ENCODE measurements at places on chromosomes 2 and 18.

GRCh38 chr2:180184506-180184905, 177.4 kb upstream of the CWC22 start:
- DNase-seq = no peak

- DNase-seq = no peak
Observed at GRCh38 chr2:208609166-208609804, 202.7 kb downstream of the PTH2R start.

- DNase-seq = no peak
Observed at GRCh38 chr2:236558993-236559978, 10.3 kb upstream of the ACKR3 start.

DNA sequence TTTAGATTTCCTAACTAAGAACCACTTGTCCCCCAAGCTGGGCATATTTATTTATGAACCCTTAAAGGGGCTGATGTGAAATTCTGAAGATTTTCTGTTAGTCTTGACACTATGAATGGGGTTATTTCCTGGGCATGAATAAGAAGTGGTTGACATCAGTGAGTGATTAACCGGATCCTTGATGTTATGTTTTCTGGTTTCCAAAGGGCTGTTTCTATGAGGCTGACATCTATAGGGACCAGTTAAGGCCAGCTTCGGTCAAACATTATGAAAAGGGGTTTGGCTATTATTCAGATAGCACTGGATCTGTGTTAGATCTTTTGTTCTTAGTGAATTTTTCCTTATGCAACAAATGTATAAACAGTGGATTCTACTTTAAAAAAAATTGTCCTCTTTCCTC, 443.7 kb upstream of the SPRED2 start:
- DNase-seq = no peak

All from activated effector memory CD4-positive, alpha-beta T cell treated with anti-CD3 and anti-CD28 coated beads, Interleukin-2, amount 50 U/mL, for 16 hours (primary cell).